ENCODE measurements at places on chromosomes 5 and 9.

DNA sequence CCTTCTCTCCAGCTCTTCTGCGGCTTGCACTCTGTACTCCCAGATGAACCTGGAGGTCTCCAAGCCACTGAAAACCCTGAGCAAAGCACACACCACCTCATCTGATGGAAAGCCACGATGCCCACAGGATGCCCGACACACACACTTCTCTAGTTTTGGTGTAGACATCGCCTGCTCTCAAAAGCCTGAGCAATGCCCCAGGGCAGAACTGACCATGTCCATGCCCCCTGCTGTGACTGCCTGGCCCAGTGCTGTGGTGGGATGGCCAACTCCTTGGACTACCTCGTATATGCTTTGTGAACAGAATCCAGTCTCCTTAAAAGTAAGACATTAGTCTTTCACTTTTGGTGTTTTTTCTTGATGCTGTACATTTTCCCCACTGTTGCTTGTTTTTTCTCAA is 81.2 kb downstream of the SPTLC1 start:
- DNase-seq, result no peak

DNA sequence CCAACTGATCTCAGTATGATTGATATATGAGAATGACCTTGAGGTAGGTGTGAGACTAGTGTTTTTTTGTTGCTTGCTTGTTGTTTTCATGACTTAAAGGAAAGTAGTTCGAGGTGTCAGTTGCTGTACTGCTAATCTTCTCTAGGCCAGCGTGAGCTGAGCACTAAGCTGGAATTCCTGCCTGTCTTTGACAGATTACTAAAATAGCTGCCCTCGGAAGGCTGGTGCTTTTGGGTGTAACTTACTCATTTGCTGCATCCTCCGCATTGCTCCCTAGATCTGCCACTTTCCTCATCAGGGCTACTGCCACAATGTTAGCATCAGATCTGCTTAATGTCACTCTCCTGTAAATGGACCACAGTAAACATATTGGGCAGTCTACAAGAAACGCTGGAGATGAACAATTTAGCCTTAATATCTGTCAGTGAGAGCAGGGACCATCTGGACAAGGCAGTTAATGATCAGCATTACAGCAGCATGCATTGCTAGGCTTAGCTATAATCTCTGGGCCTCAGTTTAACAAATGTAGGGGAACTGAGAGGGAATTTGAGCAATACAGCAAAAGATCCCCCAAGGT is 106.6 kb upstream of the CDH6 start:
- DNase-seq, result no peak

GRCh38 chr5:120122703-120123102 is 341.4 kb upstream of the PRR16 start:
- no peak for DNase-seq

DNA sequence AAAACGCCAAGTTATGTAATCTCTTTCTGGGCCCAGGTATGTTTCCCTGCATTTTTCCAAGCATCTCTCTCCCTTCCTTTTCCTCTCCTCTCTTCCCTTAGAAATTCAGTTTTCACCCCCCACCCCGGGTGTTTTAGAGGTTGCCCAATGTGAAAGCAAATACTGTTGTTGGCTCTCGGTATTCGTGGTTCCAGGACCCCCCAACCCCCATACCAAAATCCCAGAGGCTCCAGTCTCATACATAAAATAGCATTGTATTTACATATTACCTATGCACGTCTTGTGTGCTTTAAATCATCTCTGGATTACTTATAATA is 48.8 kb downstream of the ACER2 start:
- DNase-seq, result no peak

GRCh38 chr9:94981723-94982090 is 255.2 kb downstream of the AOPEP start:
- DNase-seq, result no peak

DNA sequence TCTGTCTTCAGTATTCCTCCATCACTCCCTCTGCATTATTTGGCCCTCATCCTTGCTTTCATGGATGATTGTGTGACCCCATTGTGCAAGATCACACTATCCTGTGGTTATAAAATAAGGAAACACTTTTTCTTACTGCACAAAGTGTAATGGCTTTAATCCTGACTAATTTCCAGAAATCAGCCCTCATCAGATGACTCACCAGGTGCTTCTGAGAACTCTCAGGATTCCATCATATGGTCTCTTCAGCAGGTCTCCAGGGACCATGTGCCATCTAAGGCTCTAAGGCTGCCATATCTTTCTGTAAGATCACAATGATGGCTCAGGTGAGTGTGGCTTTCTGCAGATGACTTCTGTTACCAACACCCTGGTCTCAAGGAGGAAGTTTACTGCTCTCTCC is 27.3 kb upstream of the FER start:
- no peak for DNase-seq

DNA sequence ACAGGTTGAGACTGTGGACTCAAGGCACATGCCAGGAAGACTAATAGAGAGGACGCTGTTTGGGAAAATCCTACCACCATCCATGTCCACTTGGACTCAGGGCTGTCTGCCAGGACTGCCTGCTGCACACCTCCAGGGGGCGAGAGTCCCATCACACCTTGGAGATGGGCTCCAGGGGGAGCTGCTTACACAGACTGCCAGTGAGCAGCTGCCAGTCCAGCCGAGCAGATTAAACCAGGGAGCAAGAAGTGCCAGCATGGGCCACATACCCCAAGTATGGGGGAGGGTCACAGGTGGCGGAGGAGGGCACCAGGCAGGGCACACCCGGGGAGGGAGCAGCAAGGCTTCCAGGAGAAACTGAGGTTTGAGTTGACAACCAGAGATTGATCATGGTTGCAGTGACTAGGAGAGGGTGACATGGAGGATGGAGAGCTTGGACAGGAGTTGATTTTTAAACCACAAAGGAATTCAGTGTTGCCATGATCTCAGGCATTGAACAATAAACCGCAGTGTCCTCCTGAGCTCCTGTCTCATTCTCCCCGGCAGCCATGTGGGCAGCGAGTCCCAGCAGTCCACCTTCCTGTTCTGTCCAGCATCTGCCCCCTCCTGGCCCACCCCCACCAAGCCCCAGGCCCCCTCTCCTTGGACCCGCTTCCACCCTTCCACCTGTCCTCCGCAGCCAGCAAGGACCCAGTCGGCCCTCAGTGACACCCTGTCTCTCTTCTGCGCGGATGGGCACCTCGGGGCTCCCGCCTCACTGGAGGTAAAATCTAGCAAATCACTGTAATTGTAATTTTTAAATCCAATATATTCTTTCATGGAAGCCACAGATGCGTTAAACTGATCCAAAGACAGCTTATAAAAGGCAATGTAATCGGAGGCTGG is 3.1 kb upstream of the VAV2 start:
- no peak for DNase-seq

GRCh38 chr5:160369990-160370712 is at the start of gene C1QTNF2:
C1QTNF2 (minus strand) TSS chr5:160370626; CDS start chr5:160355011, 15,615 bp downstream.
- no peak for DNase-seq

- DNase-seq, result no peak
Observed at GRCh38 chr9:38507587-38507986, 83.3 kb upstream of the IGFBPL1 start.

- no peak for DNase-seq
Observed at GRCh38 chr9:83526211-83526610, 12.0 kb downstream of the FRMD3 start.

DNA sequence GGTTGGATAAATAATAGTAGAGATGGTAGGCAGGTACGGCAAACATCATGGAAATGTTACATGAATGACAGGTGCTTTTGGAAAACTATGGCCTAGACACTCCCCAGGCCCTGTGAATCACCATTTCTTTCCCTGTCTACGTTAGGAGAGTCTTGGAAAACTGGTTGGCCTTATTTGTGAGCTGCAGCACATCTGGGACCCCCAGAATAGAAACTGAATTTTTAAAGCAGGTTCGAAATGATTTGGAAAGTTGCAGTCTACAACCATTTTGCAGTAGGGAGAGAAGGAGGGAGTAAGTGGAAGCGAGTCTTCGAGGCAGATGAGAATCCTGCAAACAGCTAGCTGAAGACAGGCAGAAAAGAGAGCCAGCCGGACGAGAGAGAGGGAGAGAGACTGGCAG is 13.0 kb downstream of the C1QTNF2 start:
- no peak for DNase-seq

DNA sequence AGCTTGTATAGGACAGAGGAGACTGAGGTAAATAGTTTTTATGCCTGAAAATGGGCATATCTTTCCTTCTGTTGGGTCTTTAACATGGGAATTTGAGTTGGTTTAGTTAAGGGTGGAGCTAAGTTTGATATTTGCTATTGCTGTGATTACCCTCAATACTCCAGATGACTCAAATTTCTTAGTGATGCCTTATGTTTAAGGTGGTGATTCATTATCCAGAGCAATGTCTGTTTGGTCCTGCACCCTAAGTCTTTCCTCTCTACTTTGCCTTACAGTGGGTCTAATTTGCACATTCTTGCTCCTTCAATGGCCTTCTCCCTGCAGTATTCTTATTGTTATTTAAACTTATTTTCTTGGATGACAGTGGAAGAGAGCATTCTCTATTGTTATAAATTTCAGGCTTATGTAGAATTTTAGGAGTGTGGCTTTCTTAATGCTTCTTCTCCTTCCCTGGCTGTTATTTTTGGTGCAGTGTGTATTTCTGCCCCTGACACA is 312.9 kb upstream of the RPS23 start:
- no peak for DNase-seq

DNA sequence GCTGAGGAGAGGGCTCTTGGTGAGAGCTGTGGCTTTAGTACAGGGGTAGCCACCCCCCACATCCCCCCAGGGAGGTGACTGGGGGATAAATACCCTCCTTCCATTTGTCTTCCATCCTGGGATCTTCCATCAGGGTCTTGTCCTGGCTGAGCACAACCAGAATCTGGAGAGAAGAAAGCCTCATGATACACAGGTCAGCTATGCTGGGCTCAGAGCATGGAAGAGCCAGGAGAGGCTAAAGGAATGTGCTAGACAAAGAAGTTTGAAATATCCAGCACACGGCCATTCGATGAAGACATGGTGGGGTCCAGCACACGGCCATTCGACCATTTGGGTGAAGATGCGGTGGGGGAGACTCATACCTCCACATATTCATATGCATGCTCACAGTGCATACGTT is 30.0 kb downstream of the ROPN1L start:
- no peak for DNase-seq

DNA sequence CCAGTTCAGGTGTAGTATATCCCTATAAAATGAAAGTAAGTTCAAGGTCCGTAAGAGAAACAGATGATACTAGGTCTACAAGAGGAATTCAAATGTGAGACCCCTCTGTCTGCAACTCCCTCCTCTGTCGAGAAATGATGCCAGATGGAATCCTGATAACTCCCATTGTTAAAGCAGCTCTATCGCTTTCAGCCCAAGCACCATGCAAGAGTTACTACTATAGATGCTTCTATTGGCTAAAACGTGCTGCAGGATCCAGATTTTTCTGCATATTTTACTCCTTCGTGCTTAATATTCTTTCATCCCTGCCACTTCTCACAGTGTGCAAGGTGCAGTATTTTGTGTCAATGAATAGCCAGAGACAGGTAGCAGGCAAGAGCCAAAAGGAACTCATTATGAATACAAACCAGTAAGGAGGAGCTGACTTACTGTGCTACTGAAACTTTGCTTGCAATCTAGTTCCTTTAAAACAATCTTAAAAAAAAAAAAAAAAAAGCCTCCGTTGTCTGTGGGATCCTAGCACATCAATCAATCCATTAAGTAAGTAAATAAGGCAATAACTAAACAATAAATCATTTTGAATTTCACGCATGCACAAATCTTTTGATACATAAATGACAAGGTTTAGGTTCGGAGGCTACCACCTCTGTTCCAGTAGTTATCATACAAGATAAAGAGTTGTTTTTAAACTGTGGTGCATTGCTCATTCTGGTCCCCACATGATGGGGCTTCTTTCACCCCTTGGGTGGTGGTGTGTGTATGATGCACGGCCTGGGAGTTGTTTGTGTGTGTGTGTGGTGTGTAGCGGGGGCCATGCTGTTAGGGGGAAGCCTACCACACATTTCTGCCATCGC is 151.1 kb upstream of the MPDZ start:
- DNase-seq, result no peak

GRCh38 chr9:133855802-133856521 is 117.8 kb upstream of the SARDH start:
- no peak for DNase-seq

DNA sequence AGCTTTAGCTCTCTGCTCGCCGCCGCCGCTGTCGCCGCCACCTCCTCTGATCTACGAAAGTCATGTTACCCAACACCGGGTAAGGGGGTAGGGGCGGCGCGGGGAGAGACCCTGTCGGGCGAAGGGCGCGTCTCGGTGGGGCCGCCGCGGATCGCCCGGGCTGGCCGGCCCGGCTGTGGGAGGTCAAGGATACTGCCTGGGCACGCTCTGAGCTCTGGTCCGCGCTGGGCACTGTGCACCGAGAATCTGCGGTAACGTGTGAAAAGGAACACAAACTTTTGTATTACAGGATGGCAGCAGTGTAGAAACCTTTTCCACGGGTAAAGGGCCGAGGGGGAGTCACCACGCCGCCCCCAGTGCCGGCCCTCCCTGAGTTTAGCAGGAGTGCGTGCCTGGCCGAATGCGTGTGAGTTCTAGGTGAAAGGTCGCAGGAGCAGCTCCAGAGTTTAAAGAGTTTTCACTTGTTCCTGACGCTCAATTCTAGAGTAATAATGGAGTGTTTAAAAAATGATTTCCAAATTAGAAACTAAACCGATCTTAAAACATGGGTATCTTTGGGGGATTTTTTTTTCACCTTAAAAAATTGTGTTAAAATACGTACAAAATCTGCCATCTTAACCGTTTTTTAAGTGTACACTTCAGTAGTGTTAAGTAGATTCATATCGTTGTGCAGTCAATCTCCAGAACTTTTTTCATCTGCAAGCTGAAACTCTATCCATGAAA is at the start of gene HSDL2:
HSDL2 (plus strand) TSS at position 7 of the 723 bp plus-strand sequence; CDS start at position 63, 56 bp downstream.
- no peak for DNase-seq

Measured in stimulated activated CD8-positive, alpha-beta memory T cell treated with anti-CD3 and anti-CD28 coated beads, Interleukin-15, amount 100 ng/mL, for 4 hours (primary cell).